ENCODE measurements at places on chromosomes 7 and 10.

GRCh38 chr10:15797346-15797745 is 63.0 kb downstream of the MINDY3 start:
- DNase-seq: no peak

GRCh38 chr10:53025172-53025711 is 252.7 kb upstream of the MBL2 start:
- no peak for DNase-seq

GRCh38 chr10:122460891-122461293 is 461 bp upstream of the HTRA1 start:
- peak; percentile 33 for DNase-seq

- no peak for DNase-seq
These were observed 5.1 kb downstream of the NME8 start for GRCh38 chr7:37853468-37853867.

- no peak for DNase-seq
These were observed 831 bp downstream of the CCDC7 start for GRCh38 chr10:32446536-32447406.

GRCh38 chr10:78349165-78349516 is 315.5 kb downstream of the RPS24 start:
- no peak for DNase-seq

GRCh38 chr10:124955868-124956267 is 13.9 kb downstream of the ZRANB1 start:
- no peak for DNase-seq

DNA sequence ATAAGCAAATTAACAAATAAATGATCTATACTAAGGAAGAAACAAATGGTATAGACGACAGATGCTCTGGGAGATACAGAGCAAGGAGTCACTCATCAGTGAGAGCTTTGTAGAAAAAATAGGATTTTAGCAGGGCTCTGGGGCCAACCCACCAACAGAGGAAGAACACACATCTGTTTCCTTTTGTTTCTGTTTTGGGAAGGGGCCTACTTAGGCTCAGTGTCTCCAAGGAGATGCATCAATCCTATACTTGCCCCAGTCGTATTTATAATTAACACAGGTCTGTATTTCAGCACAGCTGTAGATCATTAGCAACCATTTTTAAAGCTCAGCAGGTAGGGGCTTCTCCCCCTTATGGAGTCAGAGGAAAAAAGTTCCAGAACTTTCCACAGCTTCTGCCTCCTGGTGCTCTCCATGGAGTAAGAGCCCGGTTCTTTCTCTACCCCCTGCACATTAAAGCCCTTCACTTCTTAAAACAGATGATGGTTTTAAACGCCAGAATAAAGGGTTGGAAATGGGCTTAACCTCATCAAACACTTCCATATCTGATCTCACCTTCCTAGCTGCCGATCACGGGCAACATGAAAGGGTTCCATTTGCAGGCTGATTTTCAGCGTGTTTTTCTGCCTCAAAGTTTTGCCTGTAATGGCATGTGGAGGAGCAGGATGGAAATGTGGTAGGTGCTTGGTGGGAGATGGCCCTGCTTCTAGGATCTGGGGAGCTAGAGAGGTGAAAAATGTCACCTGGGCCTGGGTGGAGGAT is 291.7 kb downstream of the TCF7L2 start:
- no peak for DNase-seq

DNA sequence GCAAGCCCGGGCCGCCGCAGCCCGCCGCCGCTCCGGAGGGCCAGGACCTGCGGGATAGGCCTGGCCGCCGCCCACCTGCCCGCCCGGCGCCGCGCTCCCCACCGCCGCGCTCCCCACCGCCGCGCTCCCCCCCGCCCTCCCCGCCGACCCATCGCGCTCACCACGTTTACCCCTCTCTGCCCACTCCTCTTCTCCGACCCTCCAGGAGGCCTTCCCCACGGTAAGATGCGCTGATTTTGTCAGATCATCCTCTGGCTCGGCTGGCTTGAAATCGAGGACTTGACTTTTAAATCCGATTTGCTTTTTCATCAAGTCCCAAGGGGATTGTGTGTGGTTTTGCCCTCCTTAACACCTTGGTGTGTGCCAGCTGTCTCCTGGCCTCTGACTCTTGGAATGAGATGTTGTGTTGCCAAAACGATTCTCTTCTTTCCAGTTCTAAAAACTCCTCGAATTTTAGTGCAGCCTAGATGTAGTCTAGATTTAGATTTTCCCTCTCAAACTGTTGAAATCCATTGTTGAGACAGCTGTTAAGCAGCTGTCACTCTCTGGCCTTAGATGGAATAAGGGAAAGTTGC is 738 bp downstream of the POM121 start:
- no peak for DNase-seq
